Gastrocnemius medialis (tissue), 4 donors: ENCODE measurements at places on chromosomes 3 and 15. TPM values are rescaled to one million over a fixed set of nuclear protein-coding genes. Genes with fewer than 3 reads are reported as not detected.

TUSC2 gene
- total RNA-seq, result 38.5 TPM

AVEN gene
- total RNA-seq, result 21.8 TPM

OIP5 gene
- total RNA-seq, result 1.9 TPM

GRCh38 chr3:65169961-65170360 lies 482.2 kb upstream of the ADAMTS9 start:
- peaks cover 4% of the 10 kb centered on the region for H3K4me1 ChIP-seq
- no peaks in the 10 kb centered on the region for H3K36me3 ChIP-seq
- peak overlapping the region; percentile 51 for H3K27ac ChIP-seq
- H3K27me3 ChIP-seq, result no peaks in the 10 kb centered on the region
- DNase-seq, result no peak
- H3K4me3 ChIP-seq, result no peak overlapping the region

GRCh38 chr15:85044894-85045293 lies 63.2 kb downstream of the PDE8A start:
- no peak overlapping the region for H3K4me3 ChIP-seq
- DNase-seq, result no peak
- H3K36me3 ChIP-seq, result no peaks in the 10 kb centered on the region
- peak overlapping the region; percentile 73 for H3K27ac ChIP-seq
- H3K4me1 ChIP-seq, result peaks cover 24% of the 10 kb centered on the region

- H3K4me3 ChIP-seq, result no peak overlapping the region
- H3K4me1 ChIP-seq, result no peaks in the 10 kb centered on the region
Measured at GRCh38 chr3:63562323-63562722, 90.2 kb upstream of the SNTN start.

DNA sequence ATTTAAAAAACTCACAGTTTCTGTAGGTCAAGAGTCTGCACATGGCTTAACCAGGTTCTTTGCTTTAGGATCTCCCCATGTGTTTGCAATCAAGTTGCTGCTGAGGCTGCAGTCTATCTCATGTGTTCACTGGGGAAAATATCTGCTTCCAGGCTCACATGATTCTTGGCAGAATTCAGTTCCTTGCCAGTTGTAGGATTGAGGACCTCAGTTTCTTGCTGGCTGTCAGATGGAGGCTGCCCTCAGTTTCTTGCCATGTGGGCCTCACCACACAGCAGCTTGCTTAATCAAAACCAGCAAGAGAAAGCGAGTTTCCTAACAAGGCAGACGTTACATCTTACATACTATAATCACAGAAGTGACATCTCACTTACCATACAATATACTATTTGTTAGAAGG lies 10.0 kb upstream of the TBC1D5 start:
- H3K27me3 ChIP-seq, result no peaks in the 10 kb centered on the region
- no peak overlapping the region for H3K4me3 ChIP-seq
- H3K27ac ChIP-seq, result no peak overlapping the region
- H3K36me3 ChIP-seq, result no peaks in the 10 kb centered on the region

DNA sequence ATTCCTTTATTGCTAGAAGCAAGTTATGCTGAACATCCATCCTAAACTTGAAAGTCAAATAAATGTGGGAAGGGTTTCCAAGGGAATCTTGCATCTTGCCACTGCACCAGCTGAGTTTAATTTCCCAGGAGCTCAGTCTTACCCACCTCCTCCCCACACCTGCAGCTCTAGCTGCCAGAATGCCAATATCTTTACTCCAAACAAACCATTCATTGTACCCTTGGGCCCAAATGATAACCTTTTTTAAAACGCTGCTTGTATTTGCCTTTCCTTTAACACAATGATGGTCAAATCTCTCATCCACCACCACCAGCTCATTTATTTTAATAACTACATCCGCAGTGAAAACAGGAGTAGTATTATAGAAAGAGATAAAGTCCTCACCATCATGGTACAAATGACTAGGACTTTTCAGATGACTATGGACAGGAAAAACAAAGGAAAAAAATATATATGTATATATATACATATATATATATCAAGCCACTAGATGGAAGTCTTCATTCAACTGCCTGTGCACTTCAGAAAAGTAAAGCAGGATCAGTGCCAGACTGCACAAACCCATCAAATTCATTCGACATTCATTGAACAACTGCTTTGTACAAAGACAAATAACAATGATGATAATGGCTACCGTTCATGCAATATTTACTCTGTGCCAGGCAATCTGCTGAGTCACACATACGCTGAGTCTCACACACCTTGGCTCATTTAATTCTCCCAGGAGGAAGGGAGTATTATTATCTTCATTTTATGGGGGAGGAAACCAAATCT lies 44.0 kb downstream of the BFSP2 start:
- H3K27ac ChIP-seq, result no peak overlapping the region
- no peaks in the 10 kb centered on the region for H3K36me3 ChIP-seq
- no peak overlapping the region for H3K4me3 ChIP-seq
- DNase-seq, result no peak

DNA sequence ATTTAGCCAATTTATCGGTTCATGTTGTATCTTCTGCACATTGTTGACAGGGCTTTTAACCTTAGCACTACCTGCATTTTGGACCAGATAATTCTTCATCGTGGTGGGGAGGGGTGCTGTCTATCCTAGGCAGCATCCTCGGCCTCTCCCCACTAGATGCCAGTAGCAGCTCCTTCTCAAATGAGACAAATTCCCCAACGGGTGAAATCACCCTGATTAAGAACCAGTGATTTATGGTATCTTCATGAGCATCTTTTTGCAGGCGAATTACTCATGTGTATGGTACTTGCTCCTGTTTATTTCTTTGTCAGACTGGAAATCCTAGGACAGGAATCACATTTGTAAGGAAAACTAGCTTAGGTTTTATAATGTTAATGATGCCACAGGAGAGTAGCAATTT lies 68.0 kb downstream of the C3orf70 start:
- no peak for DNase-seq
- no peak overlapping the region for H3K27ac ChIP-seq
- no peaks in the 10 kb centered on the region for H3K4me1 ChIP-seq

- no peaks in the 10 kb centered on the region for H3K4me1 ChIP-seq
- H3K27ac ChIP-seq, result no peak overlapping the region
- H3K27me3 ChIP-seq, result no peaks in the 10 kb centered on the region
- no peak overlapping the region for H3K4me3 ChIP-seq
- H3K36me3 ChIP-seq, result no peaks in the 10 kb centered on the region
- DNase-seq, result no peak
Measured at GRCh38 chr3:127444761-127445160, 145.8 kb downstream of the TPRA1 start.

- H3K4me1 ChIP-seq, result no peaks in the 10 kb centered on the region
- no peaks in the 10 kb centered on the region for H3K27me3 ChIP-seq
- H3K4me3 ChIP-seq, result no peak overlapping the region
- H3K27ac ChIP-seq, result no peak overlapping the region
Measured at GRCh38 chr3:55854494-55854893, 367.4 kb upstream of the WNT5A start.
